Lung (tissue), 17 donors: ENCODE measurements at places on chromosomes 3 and 15. TPM values are rescaled to one million over a fixed set of nuclear protein-coding genes. Genes with fewer than 3 reads are reported as not detected.

DNA sequence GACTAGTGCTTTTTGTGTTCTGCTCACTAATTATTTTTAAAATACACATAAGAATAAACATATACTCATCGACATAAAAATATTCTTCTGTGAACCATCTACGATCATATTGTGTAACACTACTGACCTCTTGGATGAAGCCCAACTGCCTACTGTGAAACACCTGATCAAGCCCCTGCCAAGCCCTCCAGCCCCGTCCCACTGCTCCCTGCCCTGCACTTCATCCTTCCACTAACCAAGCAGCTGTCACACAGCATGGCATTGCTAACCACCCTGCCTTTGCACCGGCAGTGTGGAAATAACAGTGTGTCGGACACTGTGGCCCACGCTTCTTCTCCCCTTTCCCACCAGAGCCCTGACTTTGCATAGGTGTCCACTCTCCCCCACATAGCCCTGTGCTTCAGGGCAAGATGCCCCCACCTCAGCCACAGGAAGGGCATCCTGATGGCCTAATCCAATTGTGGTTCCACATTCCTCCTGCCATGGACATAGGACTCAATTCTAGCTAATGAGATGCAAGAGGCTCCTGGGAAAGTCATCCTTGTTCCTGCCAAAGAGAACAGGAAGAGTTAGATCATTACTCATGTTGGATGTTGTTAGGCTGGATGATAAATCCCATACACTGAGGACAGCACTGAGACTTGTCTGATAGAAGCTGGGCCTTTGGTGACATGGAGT lies 35.0 kb upstream of the ARID3B start:
- no peak for DNase-seq

- DNase-seq: no peak
These were observed 79.4 kb upstream of the ATP11B start for GRCh38 chr3:182713743-182714517.

ITIH1 gene
- 0.50 TPM for polyA plus RNA-seq

C3orf49 gene
- not detected for polyA plus RNA-seq

LMCD1 gene
- polyA plus RNA-seq: 33.6 TPM

DNA sequence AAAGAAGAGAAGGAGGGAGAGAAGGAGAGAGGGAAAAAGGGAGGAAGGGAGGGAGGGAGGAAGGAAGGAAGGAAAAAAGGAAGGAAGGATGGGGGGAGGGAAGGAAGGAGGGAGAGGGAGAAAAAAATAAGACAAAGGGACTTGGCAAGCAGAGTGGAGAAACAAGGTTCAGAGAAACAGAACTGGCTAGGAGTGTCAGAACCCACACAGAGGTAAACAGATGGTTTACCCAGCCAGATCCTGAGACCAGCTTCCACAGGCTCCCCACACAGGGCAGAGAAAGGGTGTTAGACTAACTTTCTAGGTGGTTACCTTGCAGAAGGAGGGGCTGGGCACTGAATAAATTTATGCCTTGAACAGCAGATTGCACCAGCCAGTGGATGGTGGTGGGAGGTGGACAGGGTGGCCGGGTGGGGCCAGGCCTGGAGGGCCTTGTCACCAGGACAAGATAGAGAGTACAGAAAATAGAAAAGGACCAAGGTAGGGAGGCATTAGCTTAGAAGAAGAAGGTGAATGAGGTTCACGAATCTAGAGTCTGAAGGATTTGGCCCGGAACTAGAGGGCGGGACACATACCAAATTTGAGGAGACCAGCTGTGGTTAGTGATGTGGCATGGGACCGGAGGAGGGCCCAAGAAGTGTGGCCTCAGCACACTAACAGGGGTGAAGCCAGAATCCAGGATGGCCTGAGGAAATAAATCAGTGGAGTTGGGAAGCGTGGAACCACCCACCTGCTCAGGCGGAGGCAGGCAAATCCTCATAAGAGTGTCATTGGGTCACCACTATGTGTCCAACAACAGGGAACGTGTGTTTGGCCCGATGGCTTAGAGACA lies 1.2 kb upstream of the TM4SF1 start:
- no peak for DNase-seq

- no peak for DNase-seq
These were observed 122.1 kb downstream of the AQP9 start for GRCh38 chr15:58260205-58260724.

GRCh38 chr3:176075491-176075890 lies 1121.8 kb downstream of the TBL1XR1 start:
- no peak for DNase-seq
